AG10803 (cell line): ENCODE measurements at places on chromosomes 12 and 14.

DNA sequence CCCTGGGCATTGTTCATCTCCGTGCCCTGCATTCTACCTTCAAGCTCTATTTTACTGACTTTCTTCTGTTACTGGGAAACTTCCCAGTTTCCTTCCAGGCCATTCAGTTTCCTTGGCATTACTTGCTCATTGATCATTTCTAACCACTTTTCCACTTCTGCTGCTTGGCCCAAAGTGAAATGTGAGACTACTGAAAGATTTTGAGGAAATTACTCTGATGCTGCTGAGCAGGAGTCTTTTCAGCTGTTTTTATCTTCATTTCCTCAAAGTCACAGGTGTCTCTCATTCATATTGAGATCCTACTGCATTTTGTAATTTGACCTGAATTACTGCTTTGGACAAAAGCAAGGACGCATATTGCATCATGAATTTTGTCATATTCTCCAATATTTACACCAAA lies 26.4 kb upstream of the DBX2 start:
- DNase-seq, result no peak

GRCh38 chr14:68871392-68871791 lies 78.5 kb upstream of the ZFP36L1 start:
- DNase-seq, result no peak

- no peak for DNase-seq
Observed at GRCh38 chr12:117695956-117696355, 272.8 kb downstream of the KSR2 start.

DNA sequence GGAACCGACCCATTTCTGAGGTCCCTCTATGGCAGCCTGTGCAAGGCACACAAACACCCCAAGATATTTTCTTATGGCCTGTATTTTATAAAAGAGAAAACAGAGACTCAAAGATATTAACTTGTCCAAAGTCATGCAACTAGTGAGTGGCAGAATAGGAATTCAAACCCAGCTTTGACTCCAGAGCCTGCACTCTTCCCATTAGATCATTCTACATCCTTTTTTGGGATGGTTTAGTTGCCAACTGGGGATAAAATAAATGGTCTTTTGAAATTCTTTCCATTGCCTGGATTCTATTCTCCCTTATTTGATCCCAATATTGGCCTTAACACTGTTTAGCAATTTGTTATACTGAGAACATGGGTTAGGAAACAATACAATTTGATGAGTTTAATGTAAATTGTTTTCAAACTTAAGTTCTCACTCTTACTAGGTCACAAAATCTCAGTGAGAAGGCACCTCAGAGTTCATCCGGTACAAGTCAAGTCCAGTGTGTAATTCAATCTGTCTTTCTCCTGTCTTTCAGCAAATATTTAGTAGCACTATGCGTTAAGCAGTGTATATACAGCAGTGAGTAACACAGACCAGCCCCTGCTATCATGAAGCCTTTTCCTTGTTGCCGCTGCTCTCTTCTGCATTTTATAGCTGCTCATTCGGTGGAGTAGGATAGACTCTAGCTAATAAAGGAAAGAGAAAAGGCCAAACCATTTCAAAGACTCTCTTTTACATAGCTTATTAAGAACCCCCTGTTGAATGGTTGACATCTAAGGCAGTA lies 162.1 kb upstream of the IFNG-AS1 start:
- peak; percentile 32 for DNase-seq

GRCh38 chr14:97387252-97387874 lies 590.2 kb downstream of the VRK1 start:
- no peak for DNase-seq

- peak; percentile 34 for DNase-seq
Observed at GRCh38 chr14:94689218-94689984, 77.2 kb downstream of the SERPINA3 start.
